Spleen (tissue), 13 donors: ENCODE measurements at places on chromosomes 16 and 17.

GRCh38 chr16:69794486-69794885, 32.4 kb downstream of the WWP2 start:
- no peak for DNase-seq

- DNase-seq: no peak
Observed at GRCh38 chr17:12665263-12666210, at the start of gene MYOCD. Gene MYOCD (plus strand): TSS chr17:12665890. CDS start chr17:12666189, 299 bp downstream.

- no peak for DNase-seq
Observed at GRCh38 chr16:49359591-49359990, 14.0 kb upstream of the C16orf78 start.

- no peak for DNase-seq
Observed at GRCh38 chr16:56856876-56857447, 8.0 kb upstream of the SLC12A3 start.

GRCh38 chr17:73731733-73732132, 87.5 kb upstream of the SDK2 start:
- no peak for DNase-seq

GRCh38 chr17:66322764-66323163, 20.4 kb downstream of the PRKCA start:
- no peak for DNase-seq

DNA sequence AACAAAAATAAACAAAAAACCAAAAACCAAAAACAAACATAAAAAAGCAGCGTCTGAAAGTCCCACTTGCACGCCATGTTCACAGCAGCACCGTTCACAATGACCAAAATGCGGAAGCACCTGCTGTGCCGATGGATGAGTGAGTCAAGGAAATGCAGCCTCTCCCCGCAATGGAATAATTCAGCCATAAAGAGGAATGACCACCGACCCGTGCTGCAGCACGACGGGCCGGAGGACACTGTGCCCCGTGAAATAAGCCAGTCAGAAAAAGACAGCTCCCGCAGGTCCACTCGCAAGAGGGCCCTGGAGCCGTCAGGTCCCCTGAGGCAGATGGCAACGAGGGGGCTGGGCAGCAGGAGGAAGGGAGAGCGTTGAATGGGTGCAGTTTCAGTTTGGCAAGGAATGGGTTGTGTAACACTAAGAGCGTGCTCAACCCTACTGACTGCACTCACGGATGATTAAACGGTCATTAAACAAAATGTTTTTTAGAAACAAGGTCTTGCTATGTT, 5.1 kb downstream of the CLCN7 start:
- no peak for DNase-seq

DNA sequence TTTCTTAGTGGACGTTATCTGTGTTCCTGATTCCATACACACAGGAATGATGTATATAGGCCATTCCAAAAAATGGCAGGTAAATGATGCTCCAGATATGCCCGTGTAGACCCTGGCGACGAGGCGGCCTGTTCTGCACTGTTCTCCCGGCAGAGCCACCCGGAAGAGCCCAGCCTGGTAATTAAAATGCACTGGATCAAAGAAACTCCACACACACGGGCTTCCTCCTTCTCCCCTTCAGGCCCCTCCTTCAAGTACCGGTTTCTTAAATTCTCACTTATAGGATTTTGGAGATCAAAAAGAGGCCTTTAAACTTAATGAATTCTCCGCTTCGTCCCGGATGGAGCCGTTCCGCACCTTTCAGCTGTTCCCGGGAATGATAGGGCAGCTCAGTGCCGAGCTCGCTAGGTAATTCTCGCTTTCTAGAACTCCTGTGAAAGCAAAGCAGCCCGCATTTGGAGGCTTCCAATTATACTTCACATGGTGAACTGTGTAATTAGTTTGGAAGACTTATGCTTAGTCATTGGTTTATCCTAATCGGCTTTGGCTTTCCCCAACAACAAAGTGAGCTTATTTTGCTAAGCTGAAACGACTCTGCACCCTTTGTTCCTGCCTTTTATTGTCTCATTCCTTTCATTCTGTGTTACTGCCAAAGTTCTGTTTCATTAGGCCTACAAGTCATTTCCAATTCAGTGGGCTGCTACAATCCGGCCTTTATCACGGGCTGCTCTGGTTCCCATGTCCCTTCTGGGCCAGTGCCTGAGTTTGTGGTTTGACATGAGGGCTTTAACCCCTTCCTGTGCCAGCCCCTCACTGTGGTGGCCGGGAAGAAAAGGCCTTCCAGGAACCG, 150.0 kb downstream of the MSI2 start:
- DNase-seq: no peak

GRCh38 chr16:350203-350602, 2.3 kb downstream of the AXIN1 start:
- DNase-seq: no peak

- DNase-seq: no peak
Observed at GRCh38 chr16:6600167-6600566, 732.5 kb upstream of the RBFOX1 start.

- no peak for DNase-seq
Observed at GRCh38 chr17:60390186-60390585, 1.7 kb downstream of the USP32 start.

DNA sequence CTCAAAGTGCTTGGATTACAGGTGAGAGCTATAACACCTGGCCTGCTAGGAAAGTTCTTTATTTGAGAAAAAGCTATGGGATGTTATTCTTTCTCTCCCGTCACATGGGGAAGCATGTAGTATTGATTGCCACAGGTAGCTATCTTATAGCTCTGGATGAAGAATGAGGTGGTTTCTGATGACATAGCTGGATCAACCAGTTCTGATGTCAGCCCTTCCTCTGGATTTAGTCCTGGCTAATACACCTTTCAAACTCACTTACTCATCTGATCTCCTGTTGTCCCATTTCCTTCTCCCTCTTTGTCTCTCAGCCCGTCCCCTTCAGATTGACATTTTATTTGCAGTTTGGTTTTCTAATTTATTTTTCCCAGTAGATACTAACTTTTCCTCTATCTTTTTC, 14.1 kb upstream of the PPM1D start:
- DNase-seq: no peak

DNA sequence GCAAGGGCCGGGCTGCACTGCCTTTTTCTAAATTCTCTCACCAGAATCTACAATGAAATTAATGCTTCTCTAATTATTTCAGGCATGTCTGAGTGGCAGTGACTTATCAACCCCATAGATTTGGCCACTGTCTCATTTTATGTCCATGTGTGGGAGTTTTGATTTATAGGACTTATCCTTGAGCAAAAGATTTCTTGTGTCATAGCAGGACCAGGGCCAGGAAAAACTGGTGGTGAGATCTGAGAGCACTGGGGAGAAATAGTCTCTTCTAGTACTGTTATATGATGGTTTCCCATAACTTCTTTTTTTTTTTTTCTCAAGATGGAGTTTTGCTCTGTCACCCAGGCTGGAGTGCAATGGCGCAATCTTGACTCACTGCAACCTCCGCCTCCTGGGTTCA, 1.5 kb upstream of the KRT23 start:
- DNase-seq: no peak

- DNase-seq: no peak
Observed at GRCh38 chr17:47292206-47292605, 31.5 kb upstream of the EFCAB13 start.
